ENCODE measurements at places on chromosomes 5 and 9.
A peak's percentile ranks its signal among the peaks of the same experiment; 100 is the strongest.

GRCh38 chr9:37452611-37453010 is 12.6 kb downstream of the ZBTB5 start:
- DNase-seq: no peak

GRCh38 chr5:136201870-136202269 is 8.9 kb upstream of the SMIM32 start:
- no peak for DNase-seq

DNA sequence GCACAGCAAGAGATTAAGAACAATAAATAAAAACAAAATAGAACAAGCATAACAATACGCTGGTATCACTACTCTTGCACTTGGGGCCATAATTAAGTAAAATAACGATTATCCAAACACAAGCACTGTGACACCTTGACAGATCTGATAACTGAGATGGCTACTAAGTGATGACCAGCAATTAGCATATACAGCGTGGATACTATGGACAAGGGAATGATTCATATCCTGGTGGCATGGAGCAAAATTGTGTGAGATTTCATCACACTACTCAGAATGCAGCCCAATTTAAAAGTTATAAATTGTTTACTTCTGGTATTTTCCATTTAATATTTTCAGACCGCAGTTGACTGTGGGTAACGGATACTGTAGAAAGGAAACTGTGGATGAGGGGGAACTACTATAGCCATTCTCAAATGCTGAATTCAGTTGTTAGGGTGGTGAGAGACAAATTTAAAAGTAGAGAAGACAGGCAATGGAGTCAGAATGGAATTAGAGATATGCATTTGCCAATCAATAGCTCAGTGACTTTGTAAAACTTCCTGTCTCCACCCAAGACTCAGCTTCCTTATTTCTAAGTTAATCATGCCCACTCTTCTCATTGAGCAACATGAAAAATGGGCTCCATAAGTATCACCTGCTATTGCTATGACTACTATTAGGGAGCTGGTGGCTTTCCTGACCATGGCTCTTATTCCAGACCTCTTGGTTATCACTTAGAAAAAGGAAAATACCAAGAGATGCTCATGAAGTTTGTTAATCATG is 300.8 kb downstream of the TRIM32 start:
- no peak for DNase-seq

GRCh38 chr9:87684627-87685219 is 41.2 kb upstream of the CTSL start:
- no peak for DNase-seq

- no peak for DNase-seq
Observed at GRCh38 chr9:123753016-123753415, 176.9 kb downstream of the DENND1A start.

DNA sequence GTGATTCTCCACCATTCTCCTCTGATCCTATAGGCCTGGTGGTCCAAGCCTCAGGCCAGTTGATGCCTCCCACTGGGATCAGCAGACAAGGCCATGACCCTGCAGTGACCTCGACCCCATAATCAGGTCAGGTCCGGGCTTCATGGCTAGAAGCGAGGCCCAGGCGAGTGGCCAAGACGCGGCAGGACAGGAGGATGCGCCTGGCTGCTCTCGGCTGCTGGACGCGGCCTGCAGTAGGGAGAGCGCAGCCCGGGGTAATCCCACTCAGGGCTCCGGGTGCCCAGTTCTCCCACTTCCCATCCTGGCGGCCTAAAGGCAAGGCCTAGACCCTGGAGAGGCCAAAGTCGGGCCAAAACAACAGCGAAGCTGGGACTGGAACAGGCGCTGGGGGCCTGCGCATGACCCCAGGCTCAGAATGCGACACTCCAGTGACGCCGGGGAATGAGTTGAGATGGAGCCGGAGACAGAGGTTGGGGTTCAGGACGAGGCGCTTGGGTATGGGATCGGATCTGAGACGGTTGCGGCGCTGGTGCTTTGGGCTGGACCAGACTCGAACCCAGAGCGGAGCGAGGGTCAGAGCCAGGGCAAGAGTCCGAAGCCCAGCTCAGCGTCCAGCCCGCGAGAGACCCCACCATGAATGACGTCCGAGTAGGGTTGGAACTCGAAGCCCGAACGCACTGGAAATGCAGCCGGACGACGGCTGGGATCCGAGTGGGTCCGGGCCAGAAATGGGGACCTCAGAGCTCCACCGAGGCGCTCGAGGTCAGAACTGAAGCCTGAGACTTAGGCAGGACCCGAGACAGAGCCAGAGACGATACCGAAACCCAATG is 3.2 kb downstream of the LHX6 start:
- DNase-seq: no peak

DNA sequence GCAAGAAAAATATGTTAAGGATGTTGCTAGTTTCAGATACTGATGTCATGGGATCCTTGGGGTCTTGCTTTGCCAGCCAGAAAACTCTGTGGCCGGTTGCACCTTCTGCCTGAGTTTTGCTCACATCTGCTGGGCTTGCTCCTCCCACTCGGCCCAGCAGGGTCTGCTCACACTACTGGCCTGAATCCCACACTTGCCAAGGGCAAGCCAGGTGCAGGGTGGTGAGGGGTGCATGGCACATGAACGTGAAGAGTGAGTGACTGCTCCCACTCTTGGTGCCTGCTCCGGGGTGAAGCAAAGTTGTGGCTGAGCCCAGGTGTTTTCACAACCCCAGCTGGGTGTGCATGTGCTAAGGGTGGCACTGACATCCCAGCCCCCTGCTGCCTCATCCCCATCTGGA is 83.1 kb upstream of the STARD4 start:
- no peak for DNase-seq

GRCh38 chr5:2382776-2383697 is 368.4 kb downstream of the IRX2 start:
- DNase-seq: no peak

- DNase-seq: no peak
Observed at GRCh38 chr9:88748566-88749261, 213.7 kb downstream of the NXNL2 start.

DNA sequence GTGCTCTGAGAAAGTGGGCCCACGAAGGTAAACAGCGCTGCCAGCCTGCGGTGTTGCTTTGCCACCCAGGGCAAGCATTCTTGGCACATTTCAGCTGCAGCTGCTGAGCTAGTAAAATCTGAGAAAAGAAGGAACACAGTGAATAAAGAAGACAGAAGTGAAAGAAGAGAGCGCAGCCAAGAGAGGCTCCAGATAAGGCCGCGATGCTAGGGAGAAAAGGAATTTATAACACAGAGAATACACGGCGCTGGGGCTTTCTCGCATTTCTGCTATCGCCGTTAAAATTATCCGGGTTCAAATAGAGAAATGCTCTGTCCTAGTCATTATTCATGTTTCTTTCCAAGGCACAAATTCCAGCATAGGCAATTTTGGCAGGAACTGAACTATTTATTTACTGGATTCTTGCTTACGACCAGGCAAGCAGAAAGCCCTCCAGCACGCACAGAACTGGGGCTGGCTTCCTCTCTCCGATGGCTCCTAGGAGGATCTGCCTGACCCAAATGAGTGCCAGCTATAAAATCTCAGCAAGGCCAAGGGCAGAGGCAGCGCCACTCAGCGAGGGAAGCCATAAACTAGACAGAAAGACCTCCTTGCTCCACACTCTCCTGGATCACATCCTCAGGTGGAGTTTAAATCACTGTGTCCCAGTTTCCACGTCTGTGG is 111.2 kb downstream of the ATPSCKMT start:
- DNase-seq: no peak

- no peak for DNase-seq
Observed at GRCh38 chr5:143023411-143024096, 253.4 kb downstream of the ARHGAP26 start.

GRCh38 chr5:109718216-109718615 is 28.5 kb downstream of the MAN2A1 start:
- DNase-seq: no peak

DNA sequence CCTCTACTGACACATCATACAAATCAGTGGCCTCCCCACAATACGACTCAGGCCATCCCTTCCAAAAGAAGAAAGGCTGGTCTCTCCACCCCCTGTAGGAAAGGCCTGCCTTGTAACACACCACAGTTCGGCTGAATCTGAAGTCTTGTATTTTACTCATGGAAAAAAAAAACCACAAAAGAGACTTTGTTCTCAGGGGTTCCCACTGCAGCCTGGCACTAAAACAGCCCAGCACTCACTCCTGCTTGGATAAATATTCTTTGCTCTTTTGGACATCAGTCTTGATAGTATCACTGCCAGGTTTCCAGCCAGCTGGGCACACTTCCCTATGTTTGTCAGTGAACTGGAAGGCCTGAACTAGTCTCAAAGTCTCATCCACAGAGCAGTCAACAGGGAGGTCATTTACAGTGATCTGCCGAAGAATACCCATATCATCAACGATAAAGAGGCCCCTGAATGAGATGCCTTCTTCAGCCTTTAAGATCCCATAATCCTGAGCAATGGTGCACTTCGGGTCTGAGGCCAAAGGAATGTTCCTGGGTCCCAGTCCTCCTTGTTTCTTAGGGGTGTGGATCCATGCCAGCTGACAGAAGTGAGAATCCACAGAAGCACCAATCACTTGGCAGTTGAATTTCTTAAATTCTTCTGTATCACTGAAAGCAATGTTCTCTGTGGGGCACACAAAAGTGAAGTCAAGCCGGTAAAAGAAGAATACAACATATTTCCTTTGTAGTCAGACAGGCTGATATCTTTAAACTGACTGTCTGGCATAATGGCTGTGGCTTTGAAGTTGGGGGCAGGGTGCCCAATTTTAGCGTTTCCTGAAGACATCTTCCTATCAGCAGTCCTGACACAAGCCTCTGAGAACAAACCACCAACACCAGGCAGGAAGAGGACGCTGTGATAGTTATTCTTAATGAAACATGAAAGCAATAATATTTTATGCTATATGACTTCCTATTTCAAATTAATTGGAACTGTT is 198.1 kb downstream of the LURAP1L start:
- peak; percentile 68 for DNase-seq

DNA sequence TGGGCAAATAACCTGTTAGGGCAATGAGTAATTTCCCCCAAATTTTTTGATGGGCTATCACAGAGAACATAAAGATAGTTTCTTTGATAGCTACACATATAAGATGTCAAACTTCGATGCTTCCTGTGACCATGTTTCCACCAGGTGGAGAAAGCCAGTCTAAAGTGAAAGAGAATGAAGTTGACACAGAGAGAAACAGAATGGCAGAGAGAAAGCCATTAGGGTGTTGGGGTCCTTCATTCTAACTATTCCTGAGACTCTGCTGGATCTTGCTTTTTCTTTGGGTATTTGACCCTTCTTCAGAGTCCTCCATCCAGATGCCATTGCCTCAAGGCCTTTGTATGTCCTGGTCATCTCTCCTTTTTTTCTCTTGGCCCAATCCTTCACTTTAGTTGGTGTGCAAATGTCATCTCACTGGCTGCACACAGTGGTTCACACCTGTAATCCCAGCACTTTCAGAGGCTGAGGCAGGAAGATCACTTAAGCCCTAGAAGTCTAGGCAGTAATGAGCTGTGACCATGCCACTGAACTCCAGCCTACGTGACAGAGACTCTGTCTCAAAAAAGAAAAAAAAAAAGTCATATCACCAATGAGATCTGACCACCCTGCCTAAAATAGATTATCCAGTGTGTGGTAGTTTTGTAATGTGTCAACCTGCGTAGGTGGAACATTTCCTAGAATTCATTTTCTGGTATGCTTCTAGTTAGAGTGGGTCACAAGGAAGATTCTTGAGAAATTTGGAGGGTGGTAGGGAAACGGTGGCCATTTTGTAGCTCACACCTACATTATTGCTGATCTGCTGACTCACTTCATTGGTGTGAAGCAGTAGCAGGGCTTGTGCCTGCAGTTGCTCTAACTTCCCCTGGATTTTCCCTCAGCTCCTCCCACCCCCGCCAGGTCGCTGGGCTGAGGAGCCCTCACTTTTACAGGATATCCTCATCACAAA is 20.8 kb upstream of the KIF2A start:
- no peak for DNase-seq

DNA sequence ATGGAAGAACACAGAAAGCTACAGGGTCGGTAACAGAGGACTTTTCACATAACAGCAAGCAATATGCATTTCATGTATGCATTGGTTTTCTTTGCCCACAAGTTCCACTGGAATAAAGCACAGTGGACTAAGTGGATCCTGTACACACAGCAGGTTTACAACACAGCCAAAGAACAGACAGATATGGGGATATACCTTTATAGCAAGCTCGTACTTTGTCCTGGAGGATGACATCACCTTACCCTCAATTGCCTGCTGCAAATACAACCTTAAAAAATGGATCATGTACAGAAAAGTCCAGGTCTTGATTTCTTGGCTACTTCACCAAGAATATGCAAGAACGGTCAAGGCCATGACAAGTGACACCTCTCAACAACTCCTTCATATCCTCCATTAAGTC is 1445.5 kb downstream of the MAT2B start:
- DNase-seq: no peak

DNA sequence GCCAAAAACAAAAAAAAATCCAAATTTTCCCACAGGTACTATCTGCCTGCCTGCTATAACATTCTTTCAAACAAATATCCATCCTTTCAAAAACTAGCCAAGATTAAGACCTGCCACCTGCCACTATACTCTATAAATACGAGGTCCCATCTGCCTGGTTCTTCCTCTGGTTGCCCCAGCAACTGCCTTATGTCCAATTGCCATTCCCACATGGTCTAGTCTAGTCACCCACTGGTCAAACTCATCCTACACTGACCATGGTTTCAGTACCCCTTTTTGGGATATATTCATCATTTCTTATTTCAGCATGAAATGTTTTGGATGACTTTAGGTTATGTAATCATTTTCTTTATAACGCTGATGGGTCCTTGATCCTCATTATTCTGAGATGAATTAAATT is 95.1 kb upstream of the CCNG1 start:
- no peak for DNase-seq

DNA sequence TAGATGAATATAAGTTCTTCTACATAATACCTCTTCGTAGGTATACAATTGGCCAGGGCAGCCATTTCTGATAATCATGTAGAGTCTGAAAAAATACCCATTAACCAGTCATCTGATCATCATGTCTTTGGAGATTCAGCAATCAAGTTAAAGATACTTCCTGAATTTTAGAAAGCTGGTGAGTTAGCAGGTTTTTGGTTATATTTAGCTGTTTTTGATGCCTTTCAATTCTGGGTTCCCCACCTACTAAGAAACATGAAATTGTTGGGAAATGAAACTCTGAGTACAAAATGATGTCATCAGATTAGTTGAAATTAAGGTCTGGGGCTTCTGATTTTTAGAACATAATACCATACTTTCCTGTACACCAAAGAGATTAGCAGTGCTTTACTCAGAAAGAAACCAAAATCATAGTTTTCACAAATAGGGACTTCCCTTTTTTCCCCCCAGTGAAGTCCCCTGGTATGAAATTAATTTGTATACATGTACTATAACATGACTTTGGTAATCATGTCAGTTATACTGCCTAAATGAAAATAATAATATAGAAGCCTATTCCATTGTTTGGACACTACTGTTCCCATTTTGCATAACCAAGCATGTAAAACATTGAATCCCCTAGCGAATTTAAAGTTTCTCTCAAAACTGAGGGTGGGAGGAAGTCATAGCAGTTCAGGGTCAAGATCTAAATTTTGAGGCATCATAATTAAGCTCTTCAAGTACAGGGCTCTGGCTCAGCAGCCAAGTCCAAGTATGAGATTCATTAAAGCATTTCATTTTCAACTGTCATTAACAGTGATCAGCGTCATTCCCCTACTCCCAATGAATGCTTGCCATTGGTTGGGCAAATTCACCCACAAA is 17.9 kb downstream of the PRLR start:
- no peak for DNase-seq

All from left hindlimb (tissue), 1 donor.